ENCODE measurements at places on chromosomes 11 and 22. TPM values are rescaled to one million over a fixed set of nuclear protein-coding genes. Genes with fewer than 3 reads are reported as not detected.

GRCh38 chr22:19287076-19287707, 4.3 kb downstream of the CLTCL1 start:
- DNase-seq = no peak

- DNase-seq = no peak
Measured at GRCh38 chr11:104652996-104653395, 245.3 kb downstream of the CASP12 start.

- DNase-seq = no peak
Measured at GRCh38 chr11:72562431-72562830, 111.8 kb downstream of the PDE2A start.

DNA sequence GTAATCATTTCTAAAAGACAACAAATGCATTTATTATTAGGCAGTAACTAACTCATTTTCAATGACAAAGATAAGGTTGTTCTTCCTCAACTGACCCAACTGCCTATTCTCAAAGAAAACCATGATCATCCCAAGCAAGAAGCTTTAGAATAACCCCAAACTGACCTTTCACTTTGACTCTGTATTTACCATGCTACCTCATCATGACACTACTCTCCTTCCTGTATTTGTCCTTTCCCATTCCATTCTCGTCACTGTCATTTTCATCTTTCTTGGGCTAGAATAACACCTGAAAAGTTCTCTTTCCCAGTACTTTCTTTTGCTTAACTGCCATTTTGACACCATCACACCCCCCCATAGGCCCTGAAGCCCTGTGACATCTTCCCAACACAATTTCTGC, 48.3 kb downstream of the TCF20 start:
- no peak for DNase-seq

GRCh38 chr11:104738918-104739317, 159.3 kb downstream of the CASP12 start:
- no peak for DNase-seq

GRCh38 chr22:40973144-40973543, 22.0 kb downstream of the RBX1 start:
- DNase-seq = no peak

- no peak for DNase-seq
Measured at GRCh38 chr11:129143335-129143734, 48.8 kb downstream of the ARHGAP32 start.

DNA sequence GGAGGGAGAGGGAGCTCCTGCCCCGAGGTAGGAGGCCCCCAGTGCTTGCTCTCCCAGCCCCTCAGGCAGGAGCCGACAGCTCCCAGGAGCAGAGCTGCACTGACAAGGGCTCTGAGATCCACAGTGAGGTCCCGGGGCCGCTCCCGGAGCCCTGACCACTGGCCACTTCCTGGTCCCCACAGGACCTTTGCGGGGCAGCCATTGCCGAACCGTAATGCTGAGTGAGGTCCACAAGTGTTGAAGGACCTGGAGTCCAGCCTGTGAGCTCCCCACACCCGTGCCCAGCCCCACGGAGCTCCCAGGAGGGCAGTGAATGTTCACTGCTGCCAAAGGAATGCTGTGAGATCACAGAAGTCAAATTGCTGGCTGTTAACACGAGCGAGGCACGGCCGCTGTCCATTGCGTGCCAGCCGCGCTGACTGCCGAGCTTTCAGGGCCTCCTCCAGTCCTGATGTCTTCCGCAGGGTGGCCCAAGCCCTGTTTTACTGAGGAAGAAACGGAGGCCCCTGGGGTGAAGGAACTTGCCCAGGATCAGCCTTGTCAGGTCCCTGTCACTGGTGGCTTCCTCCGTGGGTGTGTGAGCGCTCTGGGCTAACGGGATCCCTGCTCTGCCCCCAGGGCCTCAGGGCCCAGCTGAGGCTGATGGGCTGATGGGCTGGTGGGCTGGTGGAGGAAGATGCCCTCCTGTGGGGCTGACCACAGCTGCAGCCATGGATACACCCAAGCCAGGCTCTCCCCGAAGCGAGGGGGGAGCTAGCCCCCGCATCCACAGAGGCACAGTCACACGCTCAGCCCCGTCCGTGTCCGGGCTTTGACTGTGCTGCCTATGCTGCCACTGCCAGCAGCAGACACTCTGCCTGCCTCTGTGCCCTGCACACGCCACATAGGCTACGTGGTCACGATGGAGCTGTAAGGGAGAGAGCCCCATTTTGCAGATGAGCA, 70.8 kb downstream of the WNT7B start:
- no peak for DNase-seq

The C11orf97 gene
- total RNA-seq = not detected

All from hematopoietic multipotent progenitor cell (in vitro differentiated cells).